ENCODE measurements at places on chromosomes 5 and 9.

DNA sequence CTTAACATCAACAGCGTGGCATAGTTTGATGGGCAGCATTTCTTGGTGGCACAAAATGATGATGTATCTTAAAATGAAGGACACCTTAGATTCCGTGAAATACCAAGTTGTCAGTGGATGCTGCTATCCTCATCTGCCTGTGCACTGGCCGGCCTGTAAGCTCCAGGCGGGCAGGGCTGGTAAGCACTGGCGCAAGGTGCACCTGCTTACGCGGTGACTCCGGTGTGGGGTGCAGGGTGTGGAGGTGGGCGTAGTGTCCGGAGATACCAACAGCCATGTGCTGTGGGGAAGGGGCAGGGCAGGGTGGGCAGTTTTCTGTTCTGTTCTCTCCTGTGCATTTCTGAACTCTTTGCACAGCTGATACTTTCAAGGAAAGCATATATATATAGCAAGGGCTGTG is 101.5 kb downstream of the KCNT1 start:
- DNase-seq = no peak
- H3K36me3 ChIP-seq = no peaks in the 10 kb centered on the region
- H3K27me3 ChIP-seq = no peaks in the 10 kb centered on the region
- no peak overlapping the region for H3K27ac ChIP-seq

DNA sequence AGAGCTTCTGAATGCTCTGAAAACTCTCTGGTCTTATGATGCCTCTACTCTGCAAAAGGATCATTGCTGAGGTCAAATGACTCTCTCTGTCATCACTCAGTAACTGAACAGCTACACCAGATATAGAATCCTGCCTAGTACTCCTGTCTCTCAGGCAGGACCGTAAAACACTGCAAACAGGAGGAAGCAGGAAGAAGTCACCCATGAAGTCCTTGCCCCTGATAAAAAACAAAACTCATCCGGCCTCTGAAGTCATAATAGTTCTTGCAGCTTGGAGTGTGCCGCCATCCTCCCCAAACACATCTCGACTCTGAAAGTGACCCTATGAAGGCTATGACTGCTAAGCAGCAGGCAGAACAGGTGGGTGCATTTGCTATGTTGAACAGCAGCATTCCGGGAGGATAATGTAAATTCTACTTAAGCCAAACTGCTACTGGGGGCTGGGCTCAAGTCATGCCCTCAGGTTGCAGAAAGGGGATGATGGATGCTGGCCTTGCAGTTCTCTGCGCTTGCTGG is 81.9 kb upstream of the FAM169A start:
- H3K27ac ChIP-seq = no peak overlapping the region
- no peaks in the 10 kb centered on the region for H3K27me3 ChIP-seq
- no peak overlapping the region for H3K4me3 ChIP-seq
- DNase-seq = no peak
- no peaks in the 10 kb centered on the region for H3K4me1 ChIP-seq
- H3K36me3 ChIP-seq = no peaks in the 10 kb centered on the region

- H3K4me1 ChIP-seq = no peaks in the 10 kb centered on the region
- H3K27ac ChIP-seq = no peak overlapping the region
- DNase-seq = no peak
- no peaks in the 10 kb centered on the region for H3K27me3 ChIP-seq
- no peaks in the 10 kb centered on the region for H3K36me3 ChIP-seq
- H3K4me3 ChIP-seq = no peak overlapping the region
These were observed 842.6 kb upstream of the ACO1 start for GRCh38 chr9:31541721-31542281.

DNA sequence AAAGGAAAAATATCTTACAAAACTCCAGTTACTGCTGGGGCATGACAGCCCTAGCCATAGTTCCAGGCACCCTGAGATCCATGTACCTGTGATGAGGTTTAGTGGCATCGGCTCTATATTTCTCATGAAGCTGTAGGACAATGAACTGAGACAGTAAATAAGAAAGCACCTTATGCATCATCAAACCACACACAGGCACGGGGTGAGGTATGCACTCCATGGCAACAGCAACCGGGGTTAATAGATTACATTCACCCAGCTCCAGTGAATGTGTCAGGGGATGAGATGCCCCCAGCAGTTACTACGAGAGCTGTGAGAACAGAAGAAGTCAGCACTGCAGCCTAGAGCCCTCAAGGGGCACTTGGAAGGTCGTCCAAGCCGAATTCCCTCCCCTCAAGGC is 162.0 kb upstream of the S1PR3 start:
- peaks cover 6% of the 10 kb centered on the region for H3K4me1 ChIP-seq
- no peak overlapping the region for H3K4me3 ChIP-seq
- peaks cover 69% of the 10 kb centered on the region for H3K27me3 ChIP-seq
- H3K27ac ChIP-seq = no peak overlapping the region
- H3K36me3 ChIP-seq = no peaks in the 10 kb centered on the region

DNA sequence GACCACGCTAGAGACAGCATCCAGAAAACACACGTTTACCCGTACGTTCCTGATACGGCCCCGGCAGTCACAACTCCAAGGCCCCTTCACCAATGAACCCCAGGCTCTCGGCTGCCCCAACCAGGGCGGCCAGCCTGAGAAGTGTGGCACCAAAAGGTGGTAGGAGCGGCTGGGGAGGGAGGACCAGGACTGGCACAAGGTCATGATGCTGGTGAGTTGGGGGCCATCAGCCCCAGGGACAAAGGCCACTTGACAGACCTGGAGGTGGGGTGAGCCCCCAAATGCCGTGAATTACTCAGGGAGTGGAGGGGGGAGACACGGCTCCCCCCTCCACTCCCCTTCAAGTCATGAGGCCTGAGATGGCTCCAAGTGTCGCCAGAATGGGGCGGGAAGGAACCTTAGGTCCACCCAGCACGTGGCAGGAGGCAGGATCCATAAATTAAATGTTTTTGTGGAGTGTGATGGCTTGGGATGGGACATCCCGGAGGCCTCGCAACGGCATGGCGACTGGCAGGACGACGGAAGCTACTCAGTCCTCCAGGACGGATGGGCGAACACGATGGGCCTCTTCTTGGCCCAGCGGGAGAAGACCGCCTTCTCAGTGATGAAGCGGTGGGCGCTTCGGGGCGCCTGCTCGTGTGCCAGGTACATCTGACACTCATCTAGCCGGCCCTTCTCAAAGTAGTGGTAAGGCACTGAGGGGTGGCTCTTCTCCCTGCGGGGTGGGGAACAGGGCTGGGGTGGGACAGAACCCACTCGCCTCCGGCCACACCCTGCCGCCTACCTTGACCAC is 8.7 kb upstream of the ST6GALNAC6 start:
- no peak overlapping the region for H3K4me3 ChIP-seq
- no peaks in the 10 kb centered on the region for H3K27me3 ChIP-seq
- peaks cover 34% of the 10 kb centered on the region for H3K36me3 ChIP-seq
- DNase-seq = no peak
- peaks cover 54% of the 10 kb centered on the region for H3K4me1 ChIP-seq
- no peak overlapping the region for H3K27ac ChIP-seq

DNA sequence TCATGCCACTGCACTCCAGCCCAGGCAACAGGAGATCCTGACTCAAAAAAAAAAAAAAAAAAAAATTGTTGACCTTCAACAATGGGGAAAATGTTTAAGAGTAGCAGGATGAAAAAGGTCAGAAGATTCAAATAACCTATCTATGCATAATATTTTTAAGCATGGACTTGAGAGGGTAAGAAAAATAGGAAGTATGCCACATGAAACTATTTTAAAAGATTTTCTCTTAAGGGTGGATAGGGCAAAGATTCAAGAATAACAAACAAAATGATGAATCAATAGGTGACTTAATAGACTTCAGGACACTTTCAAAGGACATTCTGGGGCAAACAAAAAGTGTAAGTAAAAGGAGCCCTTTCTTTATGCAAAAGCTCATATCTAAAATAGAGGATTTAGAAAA is 3.2 kb downstream of the TEX48 start:
- peaks cover 8% of the 10 kb centered on the region for H3K4me1 ChIP-seq
- no peaks in the 10 kb centered on the region for H3K36me3 ChIP-seq
- peaks cover 14% of the 10 kb centered on the region for H3K27me3 ChIP-seq
- no peak overlapping the region for H3K4me3 ChIP-seq
- DNase-seq = no peak
- no peak overlapping the region for H3K27ac ChIP-seq
